ENCODE measurements at places on chromosomes 1 and 21.

- DNase-seq: no peak
Observed at GRCh38 chr1:198913667-198914066, 274.8 kb downstream of the PTPRC start.

DNA sequence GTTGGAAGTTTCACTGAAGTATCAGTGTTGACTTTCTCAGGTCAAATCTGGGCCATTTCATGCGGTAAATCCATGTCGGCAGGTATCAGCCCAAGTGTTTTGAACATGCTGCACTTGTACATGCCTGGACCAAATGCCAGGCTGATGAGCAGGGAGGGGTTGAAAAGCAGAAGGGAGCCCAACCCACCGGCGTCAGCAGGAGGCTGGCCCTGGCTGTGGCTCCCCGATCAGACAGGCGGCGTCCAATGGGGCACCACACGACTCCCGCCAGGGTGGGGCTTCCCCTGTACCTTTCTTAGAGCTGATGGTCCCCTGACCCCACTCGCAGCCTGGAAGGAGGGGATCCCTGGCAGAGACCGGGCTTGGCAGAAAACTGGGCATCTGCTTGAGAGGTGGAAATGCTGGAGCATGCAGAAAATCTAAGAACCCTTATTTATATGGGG is 540.0 kb downstream of the KIF26B start:
- no peak for DNase-seq

- no peak for DNase-seq
Observed at GRCh38 chr21:44299458-44300261, at the start of gene PFKL. PFKL (plus strand) TSS chr21:44300053; CDS start chr21:44300106, 53 bp downstream.

DNA sequence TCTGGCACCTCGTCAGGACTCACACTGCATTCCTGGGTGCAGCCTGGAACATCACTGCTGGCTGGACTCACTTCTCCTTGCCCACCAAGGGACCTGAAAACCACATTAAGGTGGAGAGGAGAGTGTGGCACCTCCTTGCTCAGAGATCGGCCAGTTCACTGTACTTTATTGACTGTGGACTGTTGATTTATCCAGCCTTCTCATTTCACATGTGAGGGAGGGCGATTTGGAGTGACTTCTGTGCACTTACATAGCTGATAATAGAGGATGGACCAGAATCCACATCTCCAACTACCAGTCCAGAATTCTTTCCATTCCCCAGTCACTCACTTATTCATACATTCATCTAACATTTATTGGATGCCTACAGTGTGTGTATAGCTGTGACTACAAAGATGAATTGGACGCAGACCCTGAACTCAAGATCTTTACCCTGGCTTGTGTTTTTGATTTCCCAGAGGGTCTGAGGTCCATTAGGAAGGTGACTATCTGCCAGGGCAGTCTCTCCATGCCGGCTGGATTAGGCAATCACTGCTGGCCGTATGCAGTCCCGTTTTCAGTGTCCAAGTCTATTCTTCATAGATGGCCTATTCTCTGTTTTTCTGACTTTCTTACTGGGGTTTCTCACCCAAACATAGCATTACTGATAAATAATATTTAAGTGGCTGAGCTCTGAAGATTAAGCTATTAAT is 233.5 kb upstream of the SGIP1 start:
- no peak for DNase-seq

- no peak for DNase-seq
Observed at GRCh38 chr1:160636076-160636475, 10.8 kb downstream of the SLAMF1 start.

DNA sequence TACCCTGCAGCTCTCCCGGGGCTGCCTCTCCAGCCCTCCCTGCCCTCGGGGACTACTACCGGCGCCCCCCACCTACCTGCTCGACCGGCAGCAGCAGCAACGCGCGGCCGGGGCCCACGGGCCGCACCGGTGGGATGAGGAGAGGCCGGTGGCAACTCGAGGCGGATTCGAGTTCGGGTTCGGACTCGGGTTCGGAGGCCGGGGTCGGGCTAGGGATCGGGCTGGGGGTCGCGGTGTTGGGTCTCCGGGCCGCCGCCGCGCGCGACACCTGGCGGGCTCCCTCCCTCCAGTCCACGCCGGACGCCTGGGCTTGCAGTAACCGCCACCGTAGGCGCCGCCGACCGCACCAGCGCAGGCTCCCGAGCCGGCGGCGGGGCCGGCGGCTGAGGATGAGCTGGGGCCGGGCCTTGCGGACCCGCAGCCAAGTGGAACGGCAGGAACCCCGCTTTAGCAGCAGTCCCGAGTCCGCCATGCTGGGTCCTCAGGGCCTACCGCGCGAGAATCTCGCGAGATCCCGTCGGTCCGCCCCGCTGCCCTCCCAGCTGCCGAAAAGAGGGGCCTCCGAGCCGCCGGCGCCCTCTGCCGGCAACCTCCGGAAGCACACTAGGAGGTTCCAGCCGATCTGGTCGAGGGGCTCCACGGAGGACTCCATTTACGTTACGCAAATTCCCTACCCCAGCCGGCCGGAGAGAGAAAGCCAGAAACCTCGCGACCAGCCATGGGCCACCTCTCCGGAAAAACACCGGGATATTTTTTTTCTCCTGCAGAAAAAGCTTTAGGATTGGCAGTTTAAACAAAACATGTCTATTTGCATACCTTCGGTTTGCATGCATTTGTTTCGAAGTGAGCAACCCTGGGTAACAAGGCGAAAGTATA is at the start of gene NOL9:
TSS of gene NOL9 (minus strand) at position 483 of the 876 bp plus-strand sequence. CDS start at position 472, 11 bp downstream.
- DNase-seq: peak; percentile 71

GRCh38 chr1:211619033-211619996 is 40.4 kb upstream of the SLC30A1 start:
- DNase-seq: no peak

- DNase-seq: no peak
Observed at GRCh38 chr1:94974824-94975223, 47.9 kb upstream of the CNN3 start.

DNA sequence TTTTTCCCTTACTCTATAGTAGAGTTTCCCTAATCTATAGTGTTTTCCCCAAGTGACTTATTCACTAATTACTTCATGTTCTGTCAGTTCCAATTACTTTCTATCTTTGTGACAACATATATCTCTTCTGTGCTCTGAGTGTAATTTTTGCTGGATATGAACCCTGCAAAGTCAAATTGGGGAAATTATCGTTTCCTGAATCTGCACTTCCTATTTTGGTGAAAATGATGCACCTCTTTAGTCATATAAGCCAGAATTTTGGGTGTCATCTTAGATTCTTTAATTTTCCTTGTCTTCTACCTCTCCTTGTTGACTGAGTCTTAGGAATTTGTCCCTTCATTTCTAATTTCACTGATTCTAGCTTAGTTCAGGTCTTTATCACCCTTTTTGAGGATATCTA is 33.4 kb upstream of the PRKACB start:
- DNase-seq: no peak

DNA sequence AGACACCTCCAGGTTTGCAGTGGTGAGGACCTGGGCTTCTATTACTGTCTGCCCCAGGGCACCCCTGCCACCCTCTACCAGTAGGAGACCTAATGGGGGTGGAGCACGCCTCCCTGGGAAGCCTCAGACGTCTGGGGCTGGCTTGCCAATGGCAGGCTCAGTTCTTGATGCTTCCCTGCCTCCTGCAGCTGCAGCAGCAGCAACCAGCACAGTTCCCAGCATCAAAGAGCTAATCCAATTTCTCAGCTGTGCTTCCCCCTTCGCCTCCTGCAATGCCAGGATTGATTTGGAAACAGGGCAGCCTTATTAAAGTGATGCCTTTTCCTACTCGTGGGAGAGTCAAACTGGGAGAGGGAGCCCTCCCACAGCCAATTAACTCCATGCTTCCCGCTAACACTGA is 8.2 kb downstream of the SYT2 start:
- DNase-seq: no peak

DNA sequence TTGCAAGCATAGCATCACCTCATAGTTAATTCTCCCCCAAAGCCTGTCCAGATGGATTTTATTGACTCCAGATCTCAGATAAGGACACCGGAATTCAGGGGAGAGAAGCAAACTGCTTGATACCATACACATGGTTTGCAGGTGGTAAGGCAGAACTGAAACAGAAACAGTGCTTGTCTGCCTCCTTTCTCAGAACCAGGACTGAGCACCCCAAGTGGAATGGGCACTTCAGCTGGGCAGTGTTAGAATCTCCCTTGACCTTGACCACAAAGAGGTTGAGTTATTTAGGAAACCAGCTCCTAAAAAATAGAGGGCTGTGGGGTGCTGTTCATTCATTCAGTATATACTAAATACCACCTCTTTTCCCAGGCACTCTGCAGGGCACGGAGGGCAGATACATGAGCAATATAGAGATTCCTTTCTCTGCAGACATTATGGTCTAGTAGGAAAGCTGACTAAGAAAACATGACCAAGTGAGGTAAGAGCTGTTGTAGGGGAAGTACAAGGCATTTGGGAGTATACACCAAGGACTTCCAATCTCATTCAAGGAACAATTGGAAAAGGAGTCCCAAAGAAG is 185.2 kb downstream of the C1orf94 start:
- no peak for DNase-seq

GRCh38 chr1:185316163-185317033 is 645 bp downstream of the IVNS1ABP start:
- DNase-seq: peak; percentile 80

- DNase-seq: no peak
Observed at GRCh38 chr1:17844185-17844826, 89.2 kb downstream of the ACTL8 start.

GRCh38 chr1:67619080-67619479 is 65.9 kb upstream of the GADD45A start:
- DNase-seq: no peak

DNA sequence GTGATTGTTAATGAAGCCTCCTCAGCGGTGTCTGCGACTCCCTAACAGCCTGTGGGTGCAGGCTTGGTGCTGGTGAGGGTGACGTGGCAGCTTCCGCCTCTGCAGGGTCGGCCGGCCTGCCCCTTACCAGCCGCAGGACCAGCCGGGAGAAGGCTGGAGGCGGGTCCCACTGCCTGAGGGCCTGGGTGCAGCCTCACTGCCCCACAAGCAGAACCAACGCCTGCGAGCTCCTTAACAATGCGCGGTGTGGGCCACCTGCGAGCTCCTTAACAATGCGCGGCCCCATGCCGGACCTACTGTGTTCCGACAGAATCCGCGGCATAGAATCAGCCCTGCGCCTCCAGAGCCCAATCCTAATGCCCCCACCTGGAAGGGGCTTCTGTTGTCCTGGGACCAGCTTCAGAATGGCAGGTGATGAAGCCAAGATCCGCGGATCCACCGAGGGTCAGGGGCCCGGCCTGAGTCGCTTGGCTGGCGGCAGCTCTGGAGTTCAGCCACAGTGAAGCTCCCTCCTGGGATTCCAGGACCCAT is 54.4 kb upstream of the AJAP1 start:
- no peak for DNase-seq

DNA sequence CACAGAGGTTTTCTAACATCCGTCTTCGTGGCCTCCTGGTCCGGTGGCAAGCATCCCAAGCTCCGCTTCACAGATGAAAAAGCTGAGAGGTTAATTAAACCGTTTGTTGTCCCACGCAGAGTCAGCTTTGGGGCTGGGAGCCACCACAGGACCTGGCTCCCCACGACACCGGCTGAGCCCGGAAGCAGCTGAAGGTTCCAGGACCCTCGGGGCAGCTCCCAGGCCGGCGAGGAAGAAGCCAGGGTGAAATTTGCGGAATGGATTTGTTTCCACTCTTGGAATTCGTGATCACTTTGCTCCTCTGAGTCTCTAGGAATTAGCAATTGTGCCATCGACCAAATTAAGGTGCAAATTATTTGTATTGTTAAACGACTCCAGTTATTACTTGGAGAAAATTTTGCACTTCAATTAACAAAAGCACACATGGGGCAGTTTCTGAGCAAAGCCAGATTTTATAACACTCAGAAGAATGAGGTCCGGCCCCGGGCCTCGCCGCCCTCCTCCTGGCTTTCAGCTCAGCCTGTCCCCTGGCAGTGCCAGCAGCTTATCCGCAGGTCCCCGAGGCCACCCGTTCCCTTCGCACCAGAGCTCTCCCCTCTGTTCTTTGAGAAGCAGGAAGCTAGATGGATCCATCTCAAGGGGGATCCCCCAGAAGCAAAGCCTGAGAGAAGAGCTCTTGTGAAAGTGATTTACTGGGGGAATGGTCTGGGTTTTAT is 69.1 kb downstream of the SIK1 start:
- DNase-seq: no peak

- no peak for DNase-seq
Observed at GRCh38 chr1:61436016-61436415, 288.9 kb downstream of the TM2D1 start.

- DNase-seq: no peak
Observed at GRCh38 chr1:216482620-216483019, 59.4 kb upstream of the USH2A start.

DNA sequence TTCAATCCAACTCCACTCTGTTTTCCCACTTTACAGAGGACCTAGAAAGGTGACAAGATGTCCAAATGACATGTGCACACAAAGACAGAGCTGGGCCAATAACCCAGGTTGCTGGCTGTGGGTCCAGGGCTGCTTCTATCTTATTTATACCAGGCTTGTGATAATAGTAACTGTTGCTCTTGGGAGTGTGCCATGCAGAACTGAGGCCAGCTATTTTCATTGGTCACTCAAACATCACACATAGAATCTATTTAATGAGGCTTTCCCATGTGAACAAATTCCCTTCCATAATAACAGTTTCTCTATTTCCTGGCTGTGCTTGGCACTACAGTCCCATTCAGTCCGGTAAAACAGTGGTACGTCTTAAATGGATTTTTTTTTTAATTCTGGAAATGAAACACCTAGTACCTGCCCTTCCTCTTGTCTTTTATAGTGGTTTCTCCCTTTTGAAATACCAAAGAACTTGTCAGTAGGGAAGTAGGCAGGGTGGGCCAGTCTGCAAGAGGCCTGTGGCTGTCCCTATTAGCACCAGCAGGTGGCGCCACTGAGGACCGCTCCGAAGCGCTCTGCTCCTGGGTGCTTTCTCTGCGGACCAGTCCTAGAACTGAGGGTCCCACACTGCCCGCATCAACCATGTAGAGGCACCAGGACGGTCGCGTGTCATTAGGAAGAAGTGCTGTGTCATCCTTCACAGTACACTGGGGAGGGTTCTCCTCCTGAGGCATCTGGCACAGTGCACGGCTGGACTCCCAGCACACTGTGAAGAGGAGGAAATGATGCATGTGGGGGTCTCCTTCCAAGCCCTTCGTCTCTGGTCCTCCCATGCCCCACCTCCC is 52.1 kb downstream of the GPR161 start:
- DNase-seq: no peak

DNA sequence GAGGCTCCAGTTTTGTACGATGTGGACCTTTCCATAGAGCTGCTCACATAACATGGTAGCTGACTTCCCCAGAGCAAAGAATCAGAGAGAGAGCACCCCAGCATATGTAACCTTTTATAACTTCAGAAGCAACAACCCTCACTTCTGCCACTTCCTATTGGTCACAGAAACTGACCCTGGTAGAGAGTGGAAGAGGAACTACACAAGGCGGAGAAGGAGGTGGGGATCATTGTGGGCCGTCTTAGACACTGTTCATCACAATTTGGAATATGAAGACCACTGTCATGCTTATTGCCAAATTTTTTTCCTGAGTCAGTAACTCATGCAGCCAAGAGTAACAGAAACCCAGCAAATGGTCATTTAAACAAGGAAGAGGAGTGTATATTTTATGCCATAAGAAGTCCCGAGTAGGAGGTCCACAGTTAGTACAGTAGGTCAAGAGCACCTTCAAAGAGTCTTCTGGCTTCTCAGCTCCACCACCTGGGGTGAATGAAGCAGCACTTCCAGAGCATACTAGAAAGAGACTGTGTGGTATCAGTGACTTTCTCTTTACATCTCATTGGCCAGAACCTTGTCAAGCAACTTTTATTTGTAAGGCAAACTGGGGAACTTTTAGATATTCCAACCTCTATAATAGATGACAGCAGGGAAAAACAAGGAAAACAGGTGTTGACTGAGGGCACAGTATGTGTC is 71.8 kb downstream of the ODF2L start:
- DNase-seq: no peak

Data from NCI-H1930 (cell line).